ENCODE measurements at places on chromosomes 1 and 21.

DNA sequence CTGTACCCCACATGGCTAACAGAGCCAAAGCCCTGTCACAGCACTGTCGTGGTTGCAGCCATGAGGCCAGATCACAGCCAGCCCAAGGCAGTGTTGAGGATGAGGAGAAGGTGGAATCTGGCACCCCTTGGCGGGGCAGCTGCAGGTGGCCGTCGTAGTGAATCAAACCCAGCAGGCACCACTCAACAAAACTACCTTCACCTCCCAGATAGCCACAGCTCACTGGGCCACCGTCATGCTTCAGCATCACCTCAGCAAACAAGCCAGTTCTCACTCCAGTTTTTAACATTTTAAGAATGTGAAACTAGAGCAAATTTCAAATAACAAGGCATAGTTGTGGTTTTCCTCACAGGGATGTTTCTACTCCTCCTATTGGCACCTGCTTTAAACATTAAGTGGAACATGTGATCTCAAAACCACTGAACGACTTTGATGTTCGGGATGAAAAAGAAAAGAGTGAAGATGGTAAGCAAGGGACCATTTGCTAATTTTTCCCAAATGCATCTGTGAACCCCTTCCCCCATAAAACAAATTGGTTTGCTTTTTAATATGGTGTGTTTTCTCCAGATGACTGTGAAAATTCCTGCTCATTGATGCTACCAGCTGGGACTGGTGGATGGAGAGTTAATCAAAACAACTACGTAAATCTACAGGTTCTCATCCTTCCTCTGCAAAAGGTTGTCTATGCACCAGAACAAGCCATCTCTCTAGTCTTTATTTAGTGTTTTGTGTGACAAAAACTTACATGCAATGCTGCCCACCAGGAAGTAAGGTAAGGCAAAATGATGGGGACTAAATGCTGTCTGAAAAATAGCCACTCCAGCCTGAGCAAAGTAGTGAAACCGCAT is 45.5 kb downstream of the TOR1AIP2 start:
- no peak for DNase-seq

GRCh38 chr1:156463874-156464273 is 36.7 kb downstream of the MEF2D start:
- no peak for DNase-seq

GRCh38 chr21:41751611-41752011 is 15.2 kb downstream of the RIPK4 start:
- no peak for DNase-seq

DNA sequence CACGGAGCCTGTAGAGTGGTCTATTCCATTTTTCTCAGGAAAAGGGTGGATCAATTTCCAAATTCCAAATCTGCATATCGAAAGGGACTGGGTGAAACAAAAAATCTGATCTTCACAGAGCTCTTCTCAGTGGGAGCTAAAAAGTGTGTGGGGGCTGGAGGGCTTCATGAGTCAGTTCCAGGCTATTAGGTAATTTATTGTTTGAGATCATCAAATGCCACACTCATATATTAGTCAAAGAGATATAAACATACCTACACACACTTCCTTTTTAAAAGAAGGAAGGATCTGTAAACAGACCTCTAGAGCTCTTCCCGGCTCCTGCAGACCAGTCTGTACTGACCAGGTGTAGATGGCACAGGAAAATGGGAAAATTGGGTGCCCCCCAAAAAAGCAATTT is 175.4 kb downstream of the ZBTB18 start:
- DNase-seq: no peak
